ENCODE measurements at places on chromosomes 3 and 15. TPM values are rescaled to one million over a fixed set of nuclear protein-coding genes. Genes with fewer than 3 reads are reported as not detected.

Gene KIF23
- total RNA-seq: 5.1 TPM

Gene FAM174B
- total RNA-seq: 2.8 TPM

Gene CASR
- not detected for total RNA-seq

Gene EPHB3
- total RNA-seq: 18.0 TPM
